ENCODE measurements at places on chromosomes 11 and 22.
A peak's percentile ranks its signal among the peaks of the same experiment; 100 is the strongest.

DNA sequence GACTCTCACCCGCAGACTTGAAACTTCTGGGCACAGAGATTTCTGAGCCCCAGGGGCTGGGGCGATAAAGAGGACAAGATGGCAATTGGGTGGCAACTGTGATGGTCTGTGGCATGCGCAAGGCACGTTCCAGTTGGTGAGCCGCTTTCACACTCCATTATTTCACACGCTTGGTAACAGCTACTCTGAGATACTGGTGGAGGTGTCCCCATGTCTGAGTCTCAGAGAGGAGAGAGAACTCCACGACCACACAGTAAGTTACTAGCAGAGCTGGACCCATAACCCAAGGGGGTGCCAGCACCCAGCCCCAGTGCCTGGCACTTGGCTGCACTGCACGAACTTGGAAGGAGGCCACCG is 6.0 kb upstream of the KCNJ4 start:
- DNase-seq: no peak

GRCh38 chr11:45502226-45502545 is 163.2 kb downstream of the CHST1 start:
- DNase-seq: no peak

GRCh38 chr11:27875831-27876775 is 175.8 kb upstream of the BDNF start:
- no peak for DNase-seq

DNA sequence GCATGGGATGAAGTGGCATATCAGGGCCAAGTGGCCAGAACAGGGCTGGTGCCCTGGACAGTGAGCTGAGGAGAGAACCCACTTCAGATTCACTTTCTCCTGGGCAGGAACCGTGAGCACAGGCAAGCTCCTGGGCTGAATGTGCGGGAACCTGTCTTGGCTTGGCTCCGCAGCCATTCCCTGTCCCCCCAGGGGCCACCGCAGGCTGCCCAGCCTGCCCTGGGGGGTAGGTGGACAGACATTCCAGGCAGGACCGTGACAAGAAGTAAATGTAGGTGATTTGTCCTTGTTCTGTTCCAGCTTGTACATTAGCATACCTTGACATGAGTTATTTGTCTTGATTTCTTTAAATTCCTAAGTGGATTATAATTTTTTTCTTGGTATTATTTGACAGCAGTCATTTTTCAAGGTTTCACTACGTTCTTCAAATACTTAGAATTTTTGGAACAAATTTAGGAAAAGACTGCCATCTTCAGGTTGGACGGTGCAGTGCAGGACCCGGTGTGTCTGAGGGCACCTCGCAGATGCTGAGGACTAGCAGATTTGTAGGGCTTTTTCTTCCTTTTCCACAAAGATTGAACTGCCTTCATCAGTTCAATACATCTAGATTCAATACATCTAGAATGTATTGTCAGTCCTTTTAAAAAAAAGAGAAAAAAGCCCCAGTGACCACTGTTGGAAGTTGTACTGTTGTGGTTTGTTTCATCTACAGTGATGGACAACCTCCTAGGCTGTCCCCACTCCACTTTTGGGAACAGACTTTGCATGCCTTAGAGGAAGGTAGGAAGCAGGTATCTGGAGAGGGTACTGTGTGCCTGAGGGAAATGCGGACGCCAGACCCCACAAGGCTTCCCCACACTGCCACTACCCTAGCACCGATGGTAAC is 115.1 kb upstream of the RASSF10 start:
- peak; percentile 40 for DNase-seq

DNA sequence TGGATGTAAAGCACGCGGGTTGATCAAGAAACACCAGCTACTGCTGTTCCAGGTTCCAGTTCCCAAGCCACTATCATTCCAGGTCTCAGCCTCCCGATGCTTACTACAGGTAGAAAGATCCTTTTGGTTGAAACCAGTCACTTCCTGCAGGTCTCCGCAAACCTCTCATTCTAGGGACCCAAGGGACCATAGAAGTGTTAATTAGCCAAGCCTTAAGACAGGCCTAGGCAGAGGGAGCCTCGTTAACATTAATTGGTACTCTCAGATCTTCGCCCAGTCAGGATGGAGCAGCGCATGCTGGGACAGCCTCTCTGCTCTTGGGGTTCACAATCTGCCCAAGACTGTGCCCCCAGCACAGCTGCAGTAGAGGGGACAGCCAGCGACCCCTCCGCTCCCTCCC is 11.2 kb upstream of the OAF start:
- DNase-seq: no peak

- no peak for DNase-seq
These were observed 13.0 kb downstream of the SLC5A12 start for GRCh38 chr11:26708736-26709456.

GRCh38 chr11:41461057-41461681 is 1.7 kb upstream of the LRRC4C start:
- DNase-seq: no peak

- no peak for DNase-seq
These were observed 77.2 kb downstream of the MYEOV start for GRCh38 chr11:69370984-69371709.

DNA sequence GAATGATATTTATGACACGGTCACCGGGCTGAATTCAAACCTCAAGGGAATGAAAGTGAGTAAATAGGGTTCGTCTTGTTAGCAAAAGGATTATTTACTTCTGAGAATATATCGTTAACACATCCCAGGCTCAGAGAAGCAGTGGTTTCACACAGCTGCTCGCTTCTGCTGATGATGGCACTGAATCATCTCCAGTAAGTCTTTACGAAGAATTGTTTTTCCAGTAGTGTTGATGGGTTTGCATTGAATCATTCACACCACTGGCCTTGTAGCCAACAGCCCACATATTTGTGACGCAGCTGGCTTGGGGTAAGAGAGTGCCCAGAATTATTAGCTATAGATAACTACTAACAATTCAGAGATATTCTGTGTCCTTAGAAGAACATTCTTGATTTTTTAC is 236.3 kb downstream of the CADM1 start:
- no peak for DNase-seq

GRCh38 chr11:911031-911889 is 650 bp upstream of the CHID1 start:
- peak; percentile 41 for DNase-seq

- DNase-seq: no peak
These were observed 8.1 kb downstream of the CSF2RB start for GRCh38 chr22:36921309-36922104.

- DNase-seq: peak; percentile 46
These were observed 81.9 kb upstream of the CRTAM start for GRCh38 chr11:122756417-122756816.

DNA sequence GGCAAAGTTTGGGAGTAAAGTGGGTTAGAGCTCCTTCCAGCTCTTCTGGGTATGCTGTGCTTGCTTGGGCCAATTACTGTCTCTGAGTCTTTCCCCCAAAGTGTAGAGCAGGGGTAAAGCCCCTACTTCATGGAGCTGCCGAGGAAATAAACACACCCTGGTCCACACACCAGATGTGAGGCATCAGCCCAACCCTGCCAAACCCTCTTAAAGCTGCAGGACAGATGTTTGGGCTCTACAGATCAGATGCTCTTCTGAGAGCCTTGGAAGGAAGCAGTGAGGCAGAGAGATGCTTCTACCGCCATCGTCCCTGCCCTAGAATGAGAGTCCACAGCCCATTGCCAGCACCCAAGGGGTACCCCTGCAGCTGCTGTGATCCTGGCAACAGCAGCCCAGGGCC is 64.7 kb downstream of the ELFN2 start:
- DNase-seq: no peak

DNA sequence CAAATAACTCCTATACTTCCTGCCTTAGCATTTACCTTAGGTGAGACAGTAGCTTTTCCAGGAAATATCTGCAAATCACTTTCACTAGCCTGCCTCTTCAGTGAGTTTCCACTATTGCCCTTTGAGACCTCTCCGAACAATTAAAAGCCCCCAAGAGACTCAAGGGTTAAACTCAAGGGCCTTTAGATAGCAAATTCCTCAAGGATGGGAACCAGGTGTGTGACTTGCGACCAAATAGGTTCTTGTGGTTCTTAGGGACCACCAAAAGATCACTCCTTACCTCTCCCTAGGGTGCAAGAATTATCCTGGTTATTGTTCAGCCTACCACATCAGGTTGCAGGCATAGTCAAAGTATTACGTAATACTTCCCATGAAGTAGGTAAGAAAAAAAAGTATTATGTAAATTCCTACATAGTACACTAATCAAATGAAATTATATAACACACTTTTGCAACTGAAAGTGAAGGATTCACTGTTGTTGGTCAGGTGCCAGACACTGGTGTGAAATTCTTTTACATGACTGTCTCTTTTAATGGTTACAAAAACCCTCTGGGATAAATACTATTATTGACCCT is 1.4 kb upstream of the RDX start:
- DNase-seq: no peak

DNA sequence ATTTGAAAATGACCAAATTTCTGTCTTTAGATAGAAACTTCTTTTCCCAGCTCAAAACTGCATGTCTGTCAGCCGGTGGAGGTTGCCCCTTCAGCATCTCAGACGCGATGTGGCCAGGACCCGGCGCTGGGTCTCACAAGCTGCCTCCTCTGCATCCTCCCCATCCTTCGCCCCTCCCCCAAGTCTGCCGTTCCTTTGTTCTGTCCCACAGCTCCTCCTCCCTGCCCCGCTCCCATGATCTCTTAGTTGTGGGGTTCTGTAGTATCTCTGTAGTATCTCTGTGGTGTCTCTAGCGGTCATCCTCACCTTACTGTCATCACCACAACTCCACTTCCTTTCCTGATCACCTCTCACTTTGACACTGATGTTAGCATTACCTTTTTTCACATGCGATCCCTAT is 49.9 kb downstream of the TRAF6 start:
- no peak for DNase-seq

- DNase-seq: peak; percentile 31
These were observed 4.3 kb upstream of the OSBPL5 start for GRCh38 chr11:3169255-3170043.

- DNase-seq: no peak
These were observed 1.0 kb downstream of the SSTR3 start for GRCh38 chr22:37211075-37211865.

DNA sequence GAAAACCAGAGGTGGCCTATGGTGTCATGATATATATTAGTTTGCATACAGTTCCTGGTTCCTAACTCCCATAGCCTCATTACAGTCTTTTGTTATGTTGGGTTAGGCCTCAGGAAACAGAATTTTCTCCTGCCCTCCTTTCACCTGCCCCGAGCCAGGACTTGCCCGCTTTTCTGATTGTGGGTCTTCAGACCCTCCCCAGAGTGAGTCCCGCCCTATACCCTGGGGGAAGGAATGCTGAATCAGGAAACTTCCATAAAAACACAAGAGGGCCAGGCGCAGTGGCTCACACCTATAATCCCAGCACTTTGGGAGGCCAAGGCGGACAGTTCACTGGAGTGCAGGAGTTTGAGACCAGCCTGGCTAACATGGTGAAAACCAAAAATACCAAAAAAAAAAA is 70.9 kb downstream of the SLC35F2 start:
- no peak for DNase-seq

GRCh38 chr11:123362941-123363340 is 67.1 kb upstream of the GRAMD1B start:
- DNase-seq: no peak

DNA sequence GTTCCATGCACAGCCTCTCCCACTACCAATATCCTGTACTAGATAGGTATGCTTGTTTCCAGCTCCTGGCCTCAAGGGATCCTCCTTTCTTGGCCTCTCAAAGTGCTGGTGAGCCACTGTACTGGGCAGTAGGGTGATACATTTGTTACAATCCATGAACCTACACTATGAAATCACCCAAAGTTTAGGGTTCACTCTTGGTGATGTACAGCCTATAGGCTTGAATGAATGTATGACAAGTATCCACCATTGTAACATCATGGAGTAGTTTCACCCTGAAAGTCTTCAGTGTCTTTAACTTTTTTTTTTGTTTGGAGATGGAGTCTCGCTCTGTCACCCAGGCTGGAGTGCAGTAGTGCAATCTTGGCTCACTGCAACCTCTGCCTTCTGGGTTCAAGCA is 31.8 kb downstream of the TRIOBP start:
- DNase-seq: no peak

- no peak for DNase-seq
These were observed 29.8 kb downstream of the JAM3 start for GRCh38 chr11:134098566-134099184.

DNA sequence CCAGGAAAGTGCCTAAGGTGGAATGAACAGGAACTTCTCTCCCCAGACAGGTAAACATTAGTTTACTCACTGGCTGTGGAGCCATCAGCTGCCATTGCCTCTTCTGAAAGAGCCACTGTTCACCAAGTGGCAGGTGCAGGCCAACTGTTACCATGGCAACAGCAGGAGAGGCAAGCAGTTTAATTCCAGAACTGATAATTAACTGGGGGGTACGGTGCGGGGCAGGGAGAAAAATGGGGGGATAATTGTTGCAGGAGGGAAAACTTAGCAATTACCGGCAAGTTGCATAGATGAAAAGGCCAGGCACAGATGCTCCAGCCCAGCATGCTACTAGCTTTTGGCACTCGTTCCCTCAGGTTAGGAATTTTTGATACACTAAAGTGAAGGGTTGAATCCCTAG is 85.1 kb downstream of the TRIM44 start:
- DNase-seq: no peak

GRCh38 chr11:75352588-75353206 is 1.2 kb upstream of the ARRB1 start:
- no peak for DNase-seq

DNA sequence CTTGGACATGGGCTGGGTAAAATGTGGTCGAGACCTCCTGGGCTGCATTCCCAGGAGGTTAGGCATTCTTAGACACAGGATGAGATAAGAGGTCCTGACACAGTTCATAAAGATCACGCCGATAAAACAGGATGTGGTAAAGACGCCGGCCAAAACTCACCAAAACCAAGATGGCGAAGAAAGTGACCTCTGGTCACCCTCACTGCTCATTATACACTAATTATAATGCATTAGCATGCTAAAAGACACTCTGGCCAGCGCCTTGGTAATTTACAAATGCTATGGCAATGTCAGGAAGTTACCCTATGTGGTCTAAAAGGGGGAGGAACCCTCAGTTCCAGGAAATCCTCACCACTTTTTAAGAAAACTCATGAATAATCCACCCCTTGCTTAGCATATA is 983.3 kb downstream of the OPCML start:
- no peak for DNase-seq

- DNase-seq: no peak
These were observed 70.8 kb downstream of the LIF start for GRCh38 chr22:30175690-30176288.

GRCh38 chr11:34416766-34417165 is 22.0 kb upstream of the CAT start:
- no peak for DNase-seq

Measured in activated CD8-positive, alpha-beta memory T cell treated with anti-CD3 and anti-CD28 coated beads, Interleukin-2, amount 50 U/mL, for 4 hours (primary cell).